ENCODE measurements at places on chromosomes 5 and 9.
A peak's percentile ranks its signal among the peaks of the same experiment; 100 is the strongest.

DNA sequence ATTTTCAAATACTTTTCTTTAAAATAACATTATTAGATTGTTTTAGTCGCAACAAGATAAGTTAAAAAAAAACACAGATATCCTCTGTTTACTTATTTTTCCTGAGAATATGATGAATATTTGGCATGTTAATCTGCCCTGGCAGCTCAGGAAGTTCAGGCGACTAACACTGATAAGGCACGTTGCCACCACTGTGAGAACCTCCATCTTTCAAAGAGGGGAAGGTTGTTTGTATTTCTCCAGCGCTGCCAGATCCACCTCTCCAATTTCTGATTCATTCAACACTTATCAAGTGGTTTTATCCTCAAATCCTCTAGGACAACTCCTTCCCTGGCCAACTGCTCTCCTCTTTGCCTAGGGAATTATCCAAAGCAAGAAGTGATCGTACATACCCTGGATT lies 21.8 kb downstream of the CTNNAL1 start:
- peak; percentile 6 for DNase-seq

GRCh38 chr5:132203464-132203818 lies 24.2 kb downstream of the P4HA2 start:
- no peak for DNase-seq

DNA sequence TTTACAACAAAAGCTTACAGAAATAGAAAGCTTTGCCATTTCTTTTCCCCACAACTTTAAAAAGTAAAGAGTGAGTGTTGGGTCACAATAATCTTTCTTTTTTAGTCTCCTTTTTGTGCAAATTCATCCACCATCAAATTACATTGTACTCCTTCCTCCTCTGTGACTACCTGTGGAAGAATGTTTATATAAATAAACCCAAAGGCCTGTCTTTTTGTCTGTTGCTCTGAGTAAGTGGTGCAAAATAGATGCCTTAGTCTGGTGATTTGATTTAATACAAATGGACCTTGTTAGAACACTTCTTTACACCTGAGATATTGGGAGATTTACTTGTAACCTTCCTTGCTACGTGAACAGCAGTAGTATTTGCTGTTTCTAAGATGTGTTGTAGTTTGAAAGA lies 53.5 kb upstream of the TAF11L2 start:
- DNase-seq = no peak

DNA sequence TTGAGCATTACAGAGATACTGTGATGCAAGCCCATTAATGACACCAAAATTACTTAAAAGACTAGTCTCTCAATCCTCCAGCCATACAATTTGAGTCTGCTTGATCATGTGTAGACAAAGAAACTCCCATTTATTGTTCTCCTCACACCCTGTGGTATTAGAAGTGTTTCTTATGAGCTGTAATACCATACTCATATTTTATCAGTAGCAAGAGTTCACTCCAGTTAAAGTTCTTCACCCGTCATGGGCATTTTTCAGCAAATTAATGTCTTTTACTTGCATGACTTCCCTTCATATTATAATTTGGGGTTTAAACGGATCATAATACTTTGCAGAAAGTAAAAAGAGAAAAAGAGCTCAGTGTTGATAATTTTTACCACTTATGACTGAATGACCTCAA lies 242.9 kb downstream of the BNC2 start:
- no peak for DNase-seq

DNA sequence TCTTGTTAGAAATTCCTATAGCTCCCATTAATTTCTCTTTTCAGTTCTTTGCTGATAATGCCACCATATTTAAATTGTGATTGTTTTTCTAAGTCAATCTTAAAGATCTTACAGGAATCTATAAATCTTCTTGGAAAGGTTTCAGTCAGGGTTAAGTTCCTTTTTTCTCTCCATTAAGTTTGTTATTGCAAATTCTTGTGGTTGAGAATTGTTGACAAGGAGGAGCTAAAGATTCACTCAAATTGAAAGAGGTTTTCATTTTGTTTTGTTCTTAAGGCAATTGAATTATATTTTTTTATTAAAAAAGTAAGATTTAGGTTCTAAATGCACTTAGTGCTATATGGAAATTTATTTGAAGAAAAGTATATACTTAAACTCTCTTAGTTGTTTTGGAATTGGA lies 213.4 kb downstream of the PRR16 start:
- no peak for DNase-seq

- DNase-seq = peak; percentile 85
These were observed 28.8 kb downstream of the TMEM174 start for GRCh38 chr5:73201547-73202513.

GRCh38 chr5:148208226-148208625 lies 5.4 kb downstream of the SPINK6 start:
- no peak for DNase-seq

DNA sequence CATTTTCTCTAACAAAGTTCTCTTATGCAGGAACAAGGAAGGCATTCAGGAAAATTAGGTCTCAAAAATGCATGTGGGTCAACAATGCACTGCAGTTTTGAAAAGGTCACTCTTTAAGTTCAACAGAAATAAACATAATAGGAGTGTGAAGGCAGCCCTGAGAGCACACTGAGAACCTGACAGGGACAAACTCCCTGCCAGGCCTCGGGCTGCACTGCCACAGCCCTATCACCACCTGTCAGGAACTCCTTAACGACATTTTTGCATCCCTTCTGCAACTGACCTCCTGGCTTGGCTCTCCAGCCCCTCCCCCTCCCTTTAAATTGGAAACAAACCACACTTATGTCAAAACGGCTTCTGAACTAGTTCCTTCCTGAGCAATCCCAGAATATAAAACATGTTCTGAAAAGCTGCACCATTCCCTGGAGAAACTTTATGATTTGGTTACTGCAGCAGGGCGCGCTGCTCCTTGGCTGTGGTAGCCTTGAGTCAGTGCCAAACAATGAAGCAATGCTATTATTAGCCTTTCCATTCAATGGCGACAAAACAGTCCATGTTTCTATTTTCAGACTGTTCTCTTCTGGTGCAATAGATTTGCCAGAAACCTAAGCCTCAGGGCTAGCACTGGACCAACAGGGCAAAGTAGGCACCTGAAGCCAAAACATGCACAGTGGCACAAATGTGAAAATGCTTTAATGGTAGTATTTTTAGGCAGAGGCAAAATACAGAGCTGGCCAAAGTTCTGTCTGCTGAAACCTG lies 160.1 kb upstream of the ZNF608 start:
- DNase-seq = no peak

- peak; percentile 11 for DNase-seq
These were observed 4.9 kb downstream of the AK6 start for GRCh38 chr5:69364414-69364813.

- DNase-seq = no peak
These were observed 19.6 kb upstream of the MAN2A1 start for GRCh38 chr5:109669991-109670706.

DNA sequence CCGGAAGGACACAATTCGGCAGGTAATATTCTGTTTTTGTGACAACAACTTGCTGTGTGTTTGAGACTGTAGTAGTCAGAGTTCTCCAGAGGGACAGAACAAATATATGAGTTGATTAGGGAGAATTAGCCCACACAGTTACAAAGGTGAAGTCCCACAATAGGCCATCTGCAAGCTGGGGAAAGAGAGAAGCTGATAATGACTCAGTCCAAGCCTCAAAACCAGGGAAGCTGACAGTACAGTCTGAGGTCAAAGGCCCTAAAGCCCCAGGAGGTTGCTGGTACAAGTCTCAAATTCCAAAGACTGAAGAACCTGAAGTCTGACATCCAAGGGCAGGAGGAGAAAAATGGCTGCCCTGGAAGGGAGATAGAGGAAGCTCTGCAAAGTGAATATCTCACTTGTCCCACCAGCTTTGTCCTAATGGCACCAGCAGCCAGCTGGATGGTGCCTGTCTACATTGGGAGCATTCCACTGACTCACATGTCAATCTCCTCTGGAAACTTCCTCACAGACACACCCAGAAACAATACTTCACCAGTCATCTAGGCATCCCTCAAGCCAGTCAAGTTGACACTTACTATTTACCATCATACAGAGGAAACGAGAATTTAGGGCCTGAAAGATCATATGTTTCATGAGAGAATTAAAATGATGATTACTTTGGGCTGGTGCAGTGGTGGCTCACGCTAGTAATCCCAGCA lies 36.3 kb upstream of the CTXN3 start:
- no peak for DNase-seq

GRCh38 chr5:8288334-8288733 lies 419.4 kb downstream of the MTRR start:
- no peak for DNase-seq

- DNase-seq = peak; percentile 95
These were observed at the start of gene MXD3 for GRCh38 chr5:177311723-177312648. TSS of gene MXD3 (minus strand) at chr5:177311898. CDS start at chr5:177311830, 68 bp downstream.

DNA sequence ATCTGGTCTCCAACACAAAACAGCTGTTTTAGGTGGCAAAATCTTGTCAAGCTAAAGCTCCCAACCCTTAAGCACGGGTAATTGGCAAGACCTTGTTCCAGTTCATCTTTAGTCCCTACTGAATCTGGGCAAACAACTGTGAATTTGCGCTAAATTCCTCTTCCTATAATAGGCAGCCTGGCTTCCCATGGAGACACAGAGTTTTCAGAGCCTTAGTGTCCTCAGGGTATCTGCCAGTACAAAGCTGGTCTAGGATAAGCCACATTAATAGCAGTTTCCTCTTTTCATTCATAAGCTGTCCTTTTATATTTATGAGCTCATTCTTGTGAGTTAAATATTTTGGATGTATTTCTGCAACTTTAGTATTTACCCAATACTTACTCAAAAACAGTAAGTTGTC lies 59.5 kb downstream of the FGF10 start:
- no peak for DNase-seq

DNA sequence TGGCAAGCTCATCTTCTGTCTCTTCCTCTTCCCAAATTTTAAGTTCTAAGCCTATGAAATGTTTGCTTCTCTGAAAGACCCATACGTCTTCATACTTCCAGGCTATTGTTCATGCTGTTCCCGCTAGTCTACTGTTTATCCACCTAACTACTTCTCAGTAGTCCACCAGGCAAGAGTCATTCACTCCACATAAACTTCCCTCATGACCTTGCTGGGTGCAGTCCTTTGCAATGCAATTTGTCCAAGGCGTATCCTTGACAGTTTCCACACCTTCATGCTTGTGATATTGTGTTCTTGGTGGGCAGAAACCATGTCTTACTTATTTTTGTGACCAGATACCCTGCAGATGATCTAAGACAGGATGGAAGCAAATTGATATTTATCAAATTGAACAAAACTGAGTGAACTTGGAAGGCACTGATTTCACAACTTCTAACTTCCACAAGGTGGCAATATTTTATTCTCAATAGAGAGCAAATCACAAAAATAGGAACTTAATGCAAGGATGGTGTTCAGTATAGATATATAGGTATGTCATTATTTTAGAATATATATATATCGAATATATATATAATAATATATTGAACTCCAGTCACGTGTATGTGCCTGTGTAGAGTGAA lies 30.3 kb downstream of the TYRP1 start:
- no peak for DNase-seq

DNA sequence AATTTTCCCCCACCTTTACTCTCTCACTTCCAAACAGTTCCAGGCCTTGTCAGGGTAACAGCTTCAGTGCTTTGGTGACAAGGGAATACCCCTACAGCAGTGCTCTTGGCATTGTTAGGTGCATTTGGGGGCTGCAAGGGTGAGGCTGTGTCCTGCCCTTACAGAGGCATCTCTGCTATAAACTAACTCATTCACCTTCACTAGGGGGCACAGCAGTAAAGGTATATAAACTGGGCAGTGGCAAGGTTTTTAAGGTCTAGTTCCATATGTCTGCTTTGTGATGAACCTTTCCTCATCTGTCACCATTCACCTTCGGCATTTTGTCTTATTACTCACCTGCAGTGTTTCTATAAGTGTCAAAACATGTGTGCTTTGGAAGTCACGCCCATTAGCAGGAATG lies 79.1 kb upstream of the GPR151 start:
- no peak for DNase-seq

- no peak for DNase-seq
These were observed 1338.9 kb downstream of the MAT2B start for GRCh38 chr5:164844348-164844747.

DNA sequence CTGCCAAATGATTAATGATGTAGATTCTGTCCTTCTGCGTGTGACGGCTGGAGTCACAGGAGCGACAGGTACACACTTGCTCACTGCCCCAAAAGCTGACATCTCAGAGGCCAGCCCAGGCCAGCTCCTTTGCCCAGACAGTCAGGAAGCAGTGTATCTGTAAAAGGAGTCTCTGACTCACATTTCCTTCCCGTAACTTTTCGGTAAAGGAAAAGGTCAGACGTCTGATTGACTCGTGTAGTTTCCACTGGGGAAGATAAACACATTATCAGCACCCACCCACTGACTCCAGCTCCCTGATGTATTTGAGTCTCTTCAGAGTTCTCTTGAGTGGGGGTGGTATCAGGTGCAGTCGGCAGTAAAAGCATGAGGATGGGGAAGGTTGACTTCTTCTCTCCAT lies 64.4 kb upstream of the WWC1 start:
- DNase-seq = no peak

DNA sequence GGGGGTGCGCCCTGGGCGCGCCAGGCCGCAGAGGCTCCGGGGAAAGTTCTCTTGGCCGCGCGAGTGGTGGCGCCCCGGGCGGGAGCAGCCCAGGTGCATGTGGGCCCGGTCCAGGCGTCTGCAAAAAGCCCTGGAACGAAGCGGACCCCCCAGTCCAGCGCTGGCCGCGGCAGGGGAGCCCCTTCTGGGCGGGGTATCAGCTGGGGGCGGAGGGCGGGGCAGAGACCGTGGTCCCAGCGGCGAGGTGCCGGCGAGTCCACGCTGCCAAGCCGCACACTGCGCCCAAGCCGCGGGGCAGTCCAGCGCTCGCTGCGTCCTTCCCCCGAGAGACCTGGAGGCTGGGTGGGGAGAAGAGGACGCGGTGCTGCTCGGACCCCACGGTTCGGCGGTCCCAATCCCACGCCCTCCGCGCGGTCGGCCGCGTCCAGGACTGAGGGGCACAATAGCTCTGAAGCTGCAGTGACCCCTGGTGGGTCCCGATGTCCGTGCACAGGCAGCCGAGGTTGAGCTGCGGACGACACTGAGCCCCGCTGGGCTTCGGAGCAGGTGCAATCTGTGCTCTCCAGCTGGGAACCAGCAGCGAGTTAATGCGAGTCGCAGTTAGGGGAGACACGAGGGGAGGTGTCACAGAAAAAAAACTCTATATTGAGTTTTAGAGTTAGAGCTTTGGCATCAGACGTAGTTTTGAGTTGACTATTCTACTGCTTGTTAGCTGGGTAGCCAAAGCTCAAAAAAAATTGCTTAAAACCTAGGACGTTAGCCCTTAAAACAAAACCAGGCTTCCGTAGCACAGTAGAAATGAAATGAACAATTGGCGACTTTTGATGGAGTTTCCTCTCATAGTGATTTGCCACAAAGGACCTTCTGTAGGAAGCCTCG lies 1.1 kb upstream of the EPB41L4A start:
- DNase-seq = peak; percentile 73

DNA sequence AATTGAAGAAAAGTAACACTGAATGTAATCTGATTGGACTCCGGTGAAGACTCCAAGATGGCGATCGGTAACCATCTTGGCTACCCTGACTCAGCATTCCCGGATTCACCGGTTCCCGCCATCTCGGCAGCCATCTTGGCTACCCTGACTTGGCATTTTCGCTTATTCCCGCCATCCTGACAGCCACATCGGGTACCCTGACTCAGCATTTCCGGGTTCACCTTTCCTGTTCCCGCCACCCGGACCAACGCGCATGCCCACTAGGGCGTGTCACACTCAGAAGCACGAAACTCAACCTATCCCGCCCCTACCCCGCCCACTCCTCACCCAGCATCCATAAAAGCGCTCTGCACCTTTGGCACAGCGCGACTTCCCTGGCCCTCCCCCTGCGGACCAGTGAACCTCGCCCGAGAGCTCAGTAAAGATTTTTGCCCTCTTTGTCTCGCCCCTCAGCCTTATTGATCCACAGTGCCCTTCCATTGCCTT lies 17.2 kb downstream of the SPTLC1 start:
- no peak for DNase-seq

Data from HTR-8/SVneo (cell line).